Keratinocyte (primary cell): ENCODE measurements at places on chromosomes 5 and 9. TPM values are rescaled to one million over a fixed set of nuclear protein-coding genes. Genes with fewer than 3 reads are reported as not detected.

The CER1 gene
- not detected in 3 replicates for polyA plus RNA-seq

The ASS1 gene
- polyA plus RNA-seq = 23.7 to 165 TPM (median 52.4 TPM) in 3 replicates

The CSNK1G3 gene
- polyA plus RNA-seq = 18.3 to 34.0 TPM (median 22.2 TPM) in 3 replicates

The ENTREP1 gene
- 0.49 to 0.52 TPM (median 0.52 TPM) in 3 replicates for polyA plus RNA-seq

The SYK gene
- polyA plus RNA-seq = 1.4 to 2.0 TPM (median 1.8 TPM) in 3 replicates

The ABITRAM gene
- polyA plus RNA-seq = 17.9 to 30.5 TPM (median 25.1 TPM) in 3 replicates

The NLN gene
- 14.4 to 26.1 TPM (median 25.4 TPM) in 3 replicates for polyA plus RNA-seq

The C5orf63 gene
- polyA plus RNA-seq = 4.6 to 7.2 TPM (median 5.1 TPM) in 3 replicates

GRCh38 chr5:78075301-78075700, 219.2 kb downstream of the AP3B1 start:
- no peaks in the 10 kb centered on the region for H3K27me3 ChIP-seq
- H3K4me3 ChIP-seq = no peak overlapping the region
- no peaks in the 10 kb centered on the region for H3K36me3 ChIP-seq

DNA sequence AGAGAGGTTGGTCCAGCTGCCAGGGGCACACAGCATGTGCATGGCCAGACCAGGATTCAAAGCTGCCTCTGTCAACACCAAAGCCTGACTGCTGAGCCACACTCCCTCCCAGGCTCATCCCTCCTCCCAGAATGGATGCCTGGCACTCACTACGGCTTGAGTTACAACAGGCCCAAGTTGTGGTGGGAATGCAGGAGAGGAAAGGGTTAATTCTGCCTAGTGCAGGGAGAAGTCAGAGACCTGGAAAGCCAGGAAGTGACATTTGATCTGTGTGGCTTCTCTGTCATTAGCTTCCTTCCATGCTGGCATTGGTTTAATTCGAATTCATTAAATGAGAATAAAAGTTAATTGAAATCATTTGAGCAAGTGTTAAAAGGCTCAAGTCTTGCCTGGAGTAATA, 150.0 kb downstream of the NSG2 start:
- H3K27ac ChIP-seq = no peak overlapping the region
- no peaks in the 10 kb centered on the region for H3K4me1 ChIP-seq
- H3K36me3 ChIP-seq = no peaks in the 10 kb centered on the region
- H3K4me3 ChIP-seq = no peak overlapping the region

GRCh38 chr5:112064956-112065355, 308.0 kb upstream of the NREP start:
- H3K4me3 ChIP-seq = no peak overlapping the region
- H3K27ac ChIP-seq = no peak overlapping the region
- H3K36me3 ChIP-seq = no peaks in the 10 kb centered on the region
- no peaks in the 10 kb centered on the region for H3K4me1 ChIP-seq
- no peaks in the 10 kb centered on the region for H3K27me3 ChIP-seq

- no peak for DNase-seq
- H3K27ac ChIP-seq = no peak overlapping the region
- peaks cover 48% of the 10 kb centered on the region for H3K27me3 ChIP-seq
- H3K4me3 ChIP-seq = peak overlapping the region; percentile 40
- H3K36me3 ChIP-seq = no peaks in the 10 kb centered on the region
Observed at GRCh38 chr9:97853844-97854695, 1.0 kb downstream of the FOXE1 start.

GRCh38 chr5:139670369-139671095, 22.4 kb downstream of the CXXC5 start:
- H3K36me3 ChIP-seq = no peaks in the 10 kb centered on the region
- H3K27me3 ChIP-seq = no peaks in the 10 kb centered on the region
- H3K27ac ChIP-seq = no peak overlapping the region
- H3K4me1 ChIP-seq = peaks cover 18% of the 10 kb centered on the region

GRCh38 chr5:90301248-90301647, 108.3 kb downstream of the CETN3 start:
- no peak overlapping the region for H3K27ac ChIP-seq
- H3K36me3 ChIP-seq = no peaks in the 10 kb centered on the region
- no peak for DNase-seq

DNA sequence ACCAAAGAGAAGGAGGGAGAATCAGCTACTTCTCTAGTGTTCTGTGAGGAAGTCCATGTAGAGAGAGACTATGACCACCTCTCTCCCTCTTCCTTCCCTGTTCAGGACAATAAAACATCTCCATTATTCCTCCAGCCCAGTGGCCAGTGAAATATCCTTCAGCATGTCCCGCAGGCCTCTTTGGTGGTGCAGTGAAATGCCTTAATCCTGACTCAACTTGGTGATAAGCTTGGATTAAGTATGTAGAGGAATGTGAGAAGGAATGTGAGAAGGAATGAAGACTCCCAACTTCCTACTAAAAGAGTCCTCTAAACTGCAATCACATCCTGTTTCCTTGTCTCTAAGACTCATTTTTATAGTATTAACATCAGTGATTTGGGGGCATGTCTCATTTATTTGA, 167.3 kb downstream of the TRPM3 start:
- H3K36me3 ChIP-seq = no peaks in the 10 kb centered on the region
- peak overlapping the region; percentile 35 for H3K4me3 ChIP-seq
- peak; percentile 40 for DNase-seq

GRCh38 chr9:82558855-82559630, 503.9 kb downstream of the RASEF start:
- no peaks in the 10 kb centered on the region for H3K4me1 ChIP-seq
- H3K27ac ChIP-seq = no peak overlapping the region
- H3K27me3 ChIP-seq = no peaks in the 10 kb centered on the region
- no peak overlapping the region for H3K4me3 ChIP-seq
- DNase-seq = no peak
- H3K36me3 ChIP-seq = no peaks in the 10 kb centered on the region

DNA sequence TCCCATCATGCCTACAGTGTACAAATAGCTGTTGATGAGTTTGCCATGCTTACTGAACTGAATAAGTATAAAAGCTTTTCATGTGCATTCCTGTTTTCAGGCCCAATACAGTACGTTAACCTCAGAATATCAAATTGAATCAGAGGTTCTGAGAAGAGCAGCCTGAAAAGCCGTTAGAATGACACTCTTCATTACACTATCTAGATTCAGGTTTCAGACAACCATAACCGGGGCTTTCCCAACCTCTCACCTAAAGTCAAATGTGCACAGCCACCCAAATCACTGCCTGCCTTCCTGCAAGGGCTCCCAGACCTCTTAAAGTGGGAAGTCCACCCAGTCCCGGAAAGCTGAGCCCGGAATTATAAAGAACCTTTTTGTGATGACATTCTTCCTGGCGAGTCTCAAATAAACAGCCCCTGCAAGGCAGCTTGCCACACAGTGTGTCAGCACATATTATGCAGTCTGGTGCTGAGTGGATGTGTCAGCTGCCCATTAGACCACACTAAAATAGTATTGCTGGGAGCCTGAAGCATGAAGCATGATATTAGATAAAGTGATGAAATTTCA, 245.8 kb downstream of the TLE4 start:
- no peak overlapping the region for H3K4me3 ChIP-seq
- H3K27ac ChIP-seq = no peak overlapping the region
- H3K36me3 ChIP-seq = no peaks in the 10 kb centered on the region
- no peak for DNase-seq
- no peaks in the 10 kb centered on the region for H3K27me3 ChIP-seq
- no peaks in the 10 kb centered on the region for H3K4me1 ChIP-seq

DNA sequence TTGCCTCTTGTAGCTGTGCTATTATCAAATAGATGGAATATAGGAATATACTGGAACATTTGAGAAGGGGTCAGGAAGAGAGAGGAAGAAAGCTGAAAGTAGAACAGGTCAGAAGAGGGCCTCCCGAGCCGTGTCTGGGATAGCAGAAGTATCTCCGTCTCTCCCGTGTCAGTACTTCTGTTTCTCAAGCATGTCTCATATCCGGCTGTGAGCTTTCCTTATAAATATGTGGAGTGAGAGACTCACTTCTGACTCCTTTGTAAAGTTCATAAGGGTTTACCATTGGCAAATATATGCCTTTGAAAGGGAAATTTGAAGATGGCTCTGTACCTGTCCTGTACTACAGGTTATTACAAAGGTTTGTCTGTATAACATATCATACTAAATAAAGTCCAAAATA, 50.3 kb downstream of the MOCS2 start:
- no peaks in the 10 kb centered on the region for H3K27me3 ChIP-seq
- H3K4me3 ChIP-seq = no peak overlapping the region
- no peak overlapping the region for H3K27ac ChIP-seq
- DNase-seq = no peak

DNA sequence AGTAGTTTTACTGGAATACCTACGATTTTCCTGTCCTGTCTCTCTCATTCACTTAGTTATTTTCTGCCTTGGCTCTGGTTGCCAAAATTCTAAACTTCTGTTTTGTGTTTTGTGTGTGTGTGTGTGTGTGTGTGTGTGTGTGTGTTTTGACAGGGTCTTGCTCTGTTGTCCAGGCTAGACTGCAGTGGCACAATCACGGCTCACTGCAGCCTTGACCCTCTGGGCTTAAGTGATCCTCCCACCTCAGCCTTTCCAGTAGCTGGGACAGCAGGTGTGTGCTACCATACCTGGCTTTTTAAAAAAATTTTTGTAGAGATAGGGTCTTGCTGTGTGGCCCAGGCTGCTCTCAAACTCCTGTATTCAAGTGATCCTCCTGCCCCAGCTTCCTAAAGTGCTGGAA, 17.2 kb downstream of the UBE2D2 start:
- H3K36me3 ChIP-seq = peaks cover 4% of the 10 kb centered on the region
- no peak overlapping the region for H3K4me3 ChIP-seq
- DNase-seq = no peak
- H3K27me3 ChIP-seq = no peaks in the 10 kb centered on the region
- no peak overlapping the region for H3K27ac ChIP-seq

DNA sequence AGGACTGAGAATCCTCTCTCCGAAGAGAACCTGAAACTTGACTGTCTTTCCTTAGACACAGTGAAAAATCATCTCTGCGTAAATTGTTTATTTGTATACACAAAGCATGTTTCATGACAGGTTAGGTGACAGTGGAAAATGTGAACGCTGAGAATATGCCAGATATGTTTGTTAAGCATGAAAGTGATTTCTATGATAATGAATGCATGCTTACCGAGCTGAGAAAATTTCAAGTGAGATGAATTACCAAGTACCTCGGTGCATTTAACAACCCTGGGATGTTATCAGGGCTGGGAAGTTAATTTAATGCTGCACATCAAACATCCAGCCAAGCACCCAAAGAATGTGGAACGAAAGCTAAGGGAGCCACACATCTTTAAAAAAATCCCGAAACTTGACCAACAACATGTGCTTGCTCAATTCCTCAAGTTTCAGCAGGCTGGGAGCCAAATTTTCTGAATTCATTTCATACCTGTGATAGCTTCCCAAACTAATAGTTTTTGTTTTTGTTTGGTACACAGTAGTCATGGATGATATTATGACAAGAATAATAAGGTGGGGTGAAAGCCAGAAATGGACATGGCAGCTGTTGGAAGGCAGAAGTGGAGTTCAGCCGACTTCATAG, 336.9 kb downstream of the ARHGEF28 start:
- H3K27ac ChIP-seq = no peak overlapping the region
- no peaks in the 10 kb centered on the region for H3K36me3 ChIP-seq
- H3K4me3 ChIP-seq = no peak overlapping the region
- H3K4me1 ChIP-seq = peaks cover 1% of the 10 kb centered on the region
- DNase-seq = no peak

DNA sequence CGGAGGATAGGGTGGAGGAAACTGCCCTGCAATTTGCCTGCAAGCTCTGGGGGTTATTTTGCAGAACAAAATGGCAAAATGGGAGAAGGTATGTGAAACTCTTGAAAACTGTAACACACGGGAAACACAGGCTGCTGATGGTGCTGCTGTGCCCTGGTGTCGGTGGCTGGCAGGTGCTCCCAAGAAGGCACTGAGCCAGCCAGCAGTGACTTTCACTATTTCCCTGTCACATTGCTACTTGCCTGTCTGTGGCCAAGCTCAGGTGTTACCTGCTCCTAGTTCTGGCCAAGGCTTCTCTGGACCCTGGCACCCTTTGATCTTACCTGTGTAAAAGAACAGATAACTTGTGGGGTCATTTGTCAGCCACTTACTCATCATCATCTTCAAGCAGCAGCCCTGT, 102.2 kb downstream of the CMYA5 start:
- H3K27ac ChIP-seq = no peak overlapping the region
- no peaks in the 10 kb centered on the region for H3K27me3 ChIP-seq
- no peaks in the 10 kb centered on the region for H3K4me1 ChIP-seq
- no peak overlapping the region for H3K4me3 ChIP-seq
- no peak for DNase-seq
